ENCODE measurements at places on chromosomes 1 and 21.

- no peak for DNase-seq
Observed at GRCh38 chr21:31011412-31011811, 26.9 kb downstream of the KRTAP19-8 start.

- no peak for DNase-seq
Observed at GRCh38 chr1:109163551-109163950, 49.6 kb downstream of the ELAPOR1 start.

- DNase-seq, result no peak
Observed at GRCh38 chr1:20115479-20115878, 3.9 kb downstream of the PLA2G2D start.

DNA sequence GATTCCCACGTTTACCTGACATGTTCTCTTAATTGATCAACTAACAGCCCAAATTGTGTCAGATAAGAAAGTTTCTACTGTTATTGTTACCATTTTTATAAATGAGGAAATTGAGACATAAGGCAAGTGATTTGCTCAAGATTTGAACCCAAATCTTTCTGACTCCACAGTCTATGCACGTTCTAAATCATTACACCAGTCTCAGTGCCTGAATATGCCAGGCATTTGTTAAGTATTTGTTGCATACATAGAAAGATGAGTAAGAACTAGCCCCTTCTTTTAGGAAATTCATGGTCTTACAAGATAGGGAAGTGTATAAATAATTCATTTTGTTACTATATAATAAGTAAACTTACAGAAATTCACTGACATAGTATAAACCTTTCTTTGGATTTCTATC is 7.1 kb upstream of the CD101 start:
- DNase-seq, result no peak

DNA sequence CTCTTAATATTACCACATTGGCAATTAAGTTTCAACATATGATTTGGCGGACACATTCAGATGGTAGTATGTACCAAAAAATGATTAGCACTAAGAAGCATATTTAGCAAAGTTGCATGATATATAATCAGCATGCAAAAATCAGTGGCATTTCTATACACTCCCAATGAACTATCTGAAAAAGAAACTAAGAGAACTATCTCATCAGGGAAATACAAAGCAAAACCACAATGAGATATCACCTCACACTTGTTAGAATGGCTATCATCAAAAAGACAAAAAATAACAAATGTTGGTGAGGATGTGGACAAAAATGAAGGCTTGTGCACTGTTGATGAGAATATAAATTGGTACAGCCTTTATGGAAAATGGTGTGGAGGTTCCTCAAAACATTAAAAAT is 31.4 kb upstream of the DENND1B start:
- DNase-seq, result no peak

- DNase-seq, result peak; percentile 17
Observed at GRCh38 chr1:166489670-166490436, 323.1 kb upstream of the FAM78B start.

Measured in cardiac fibroblast (primary cell).